WTC11 (cell line): ENCODE measurements at places on chromosomes 3 and 15. TPM values are rescaled to one million over a fixed set of nuclear protein-coding genes. Genes with fewer than 3 reads are reported as not detected.

DNA sequence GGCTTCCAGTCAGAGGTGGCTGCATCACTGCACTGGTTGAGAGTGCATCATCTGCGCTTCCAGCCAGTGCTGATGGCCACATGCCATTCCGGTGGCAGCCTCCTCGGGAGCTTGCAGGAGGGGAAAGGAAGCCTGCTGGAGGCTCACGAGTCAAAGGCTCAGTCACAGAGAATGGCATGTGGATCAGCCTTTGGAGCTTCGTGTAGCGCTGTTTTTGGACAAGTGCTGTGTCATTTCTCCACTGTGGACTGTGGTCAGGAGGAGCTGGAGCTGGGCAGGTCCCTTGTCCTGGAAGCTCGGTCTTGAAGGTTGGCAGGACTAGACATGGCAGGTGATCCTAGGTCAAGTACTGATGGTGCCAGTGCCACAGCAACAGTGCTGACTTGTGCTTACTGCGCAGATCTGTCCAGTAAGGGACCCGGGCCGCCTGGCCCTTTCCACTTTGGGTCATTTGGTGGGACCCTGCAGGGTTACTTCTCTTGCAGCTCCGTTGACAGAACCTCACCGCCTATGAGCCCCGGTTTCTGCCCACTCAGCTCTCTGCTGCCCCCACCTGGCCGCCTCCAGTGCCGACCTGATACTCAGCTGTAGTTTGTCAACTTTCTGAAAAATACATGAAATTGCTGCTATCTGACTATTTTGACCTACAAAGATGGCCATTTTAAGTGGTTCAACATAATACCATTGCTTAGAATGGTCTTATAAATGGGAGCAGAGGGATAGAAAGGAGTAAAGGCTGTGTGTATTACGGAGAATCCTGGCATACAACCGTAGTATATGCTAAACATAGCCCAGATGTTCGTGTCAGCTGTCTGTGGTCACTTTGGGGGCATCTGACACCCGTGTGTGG, 27.6 kb upstream of the TRPM1 start:
- H3K36me3 ChIP-seq: peaks cover 13% of the 10 kb centered on the region
- peak; percentile 88 for DNase-seq
- H3K27me3 ChIP-seq: no peaks in the 10 kb centered on the region
- peaks cover 4% of the 10 kb centered on the region; the same call in 1 of the 2 replicates for H3K4me1 ChIP-seq

GRCh38 chr3:49610666-49611280, 56.5 kb downstream of the BSN start:
- H3K27me3 ChIP-seq: no peaks in the 10 kb centered on the region
- peaks cover 3% of the 10 kb centered on the region for H3K4me1 ChIP-seq
- H3K36me3 ChIP-seq: peaks cover 4% of the 10 kb centered on the region; the same call in 1 of the 2 replicates

DNA sequence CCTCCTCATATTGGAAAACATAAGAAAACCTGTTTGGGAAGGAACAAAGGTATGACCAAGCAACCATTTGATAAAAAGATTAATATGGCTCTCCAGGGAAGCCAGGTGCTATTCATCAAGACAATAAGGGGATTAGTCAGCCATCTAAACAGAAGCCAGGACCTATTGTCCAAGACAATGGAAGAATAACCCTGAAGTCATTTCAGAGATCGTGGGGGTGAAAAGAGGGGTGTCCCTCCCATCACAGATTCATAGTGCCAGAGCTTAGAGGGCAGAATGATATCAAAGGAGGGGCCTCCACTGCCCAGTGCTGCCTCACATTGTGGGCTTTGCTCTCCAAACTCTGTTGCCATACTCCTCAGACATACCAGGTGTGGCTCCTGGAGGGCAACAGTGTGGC, 73.5 kb downstream of the DAPK2 start:
- peaks cover 23% of the 10 kb centered on the region for H3K27me3 ChIP-seq
- H3K27ac ChIP-seq: no peak overlapping the region
- H3K4me1 ChIP-seq: peaks cover 57% of the 10 kb centered on the region
- no peak overlapping the region for H3K4me3 ChIP-seq
- DNase-seq: no peak
- no peaks in the 10 kb centered on the region for H3K36me3 ChIP-seq

DNA sequence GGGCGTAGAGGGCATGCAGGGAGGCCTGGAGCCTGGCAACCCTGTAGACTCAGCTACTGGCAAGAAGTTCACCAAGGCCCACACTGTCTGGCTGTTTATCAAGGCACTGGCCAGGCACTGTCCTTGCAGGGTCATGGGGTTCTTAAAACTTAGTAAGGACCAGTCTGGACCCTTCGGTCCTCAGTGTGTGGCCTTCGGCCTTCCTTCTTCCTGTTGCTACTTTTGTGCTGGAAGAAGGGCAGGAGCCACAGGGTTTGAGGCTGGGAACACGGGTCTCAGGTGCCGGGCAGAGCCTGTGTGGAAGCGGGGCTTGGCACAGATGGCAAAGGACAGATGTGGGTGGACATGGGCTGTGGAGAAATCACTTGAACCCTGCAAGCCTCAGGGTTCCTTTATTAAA, 76.6 kb downstream of the SNRK start:
- no peak overlapping the region for H3K4me3 ChIP-seq
- peaks cover 29% of the 10 kb centered on the region for H3K4me1 ChIP-seq

- no peak for DNase-seq
- no peaks in the 10 kb centered on the region for H3K4me1 ChIP-seq
- no peaks in the 10 kb centered on the region for H3K27me3 ChIP-seq
- H3K27ac ChIP-seq: no peak overlapping the region
Measured at GRCh38 chr3:123686251-123686650, 101.4 kb upstream of the HACD2 start.

- H3K4me3 ChIP-seq: no peak overlapping the region
- H3K36me3 ChIP-seq: peaks cover 16% of the 10 kb centered on the region
- H3K27ac ChIP-seq: no peak overlapping the region
- no peak for DNase-seq
Measured at GRCh38 chr3:142507241-142507640, 59.4 kb upstream of the XRN1 start.

The FOXB1 gene
- total RNA-seq: 10.8 to 15.0 TPM (median 13.7 TPM) in 3 replicates

The GOLGA8O gene
- not detected in 3 replicates for total RNA-seq

The DET1 gene
- 5.8 to 6.1 TPM (median 6.1 TPM) in 3 replicates for total RNA-seq

The GPR160 gene
- 28.9 to 33.3 TPM (median 32.2 TPM) in 3 replicates for total RNA-seq
